Fibroblast of the conjunctiva (primary cell): ENCODE measurements at places on chromosomes 12 and 14.

- no peak for DNase-seq
Observed at GRCh38 chr12:100612606-100613005, 39.1 kb downstream of the GAS2L3 start.

DNA sequence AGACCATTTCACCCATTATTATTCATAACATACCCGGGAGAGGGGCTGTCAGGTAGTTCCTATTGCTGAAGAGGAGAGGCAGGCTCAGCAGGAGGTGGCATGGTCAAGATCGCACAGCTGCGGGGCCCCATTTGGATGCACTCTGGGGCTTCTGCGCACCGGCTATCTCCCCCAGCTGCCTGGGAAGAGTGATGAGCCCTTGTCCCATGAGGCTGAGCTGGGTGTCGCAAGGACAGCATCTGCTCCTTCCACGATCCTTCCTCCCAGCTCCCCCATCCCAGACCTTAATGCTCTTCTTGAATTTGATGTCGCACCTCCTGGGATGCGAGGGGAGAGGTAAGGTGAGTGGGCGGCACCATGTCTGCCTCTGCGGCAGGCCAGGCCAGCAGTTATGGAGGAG, 62.6 kb downstream of the SLC24A4 start:
- no peak for DNase-seq

- DNase-seq = no peak
Observed at GRCh38 chr12:22395666-22396065, 61.2 kb upstream of the ST8SIA1 start.

DNA sequence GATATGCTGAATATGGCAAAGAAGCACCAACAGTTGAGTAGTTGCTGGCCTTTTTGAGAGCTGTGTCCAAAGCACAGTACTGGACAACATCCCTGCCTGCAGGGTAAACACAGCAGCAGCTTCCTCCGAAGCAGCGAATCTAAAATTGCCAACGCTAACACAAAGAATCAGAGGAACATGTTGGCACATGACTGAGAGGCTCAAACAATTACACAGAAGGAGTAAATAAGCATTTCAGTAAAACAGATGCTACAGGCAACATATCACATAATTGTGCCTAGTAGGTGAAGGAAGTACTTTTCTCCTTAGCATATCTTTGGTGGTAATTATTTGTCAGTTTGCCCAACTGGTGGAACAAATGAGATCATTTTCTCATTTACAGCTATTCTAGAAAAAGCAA, 52.1 kb downstream of the KICS2 start:
- no peak for DNase-seq

DNA sequence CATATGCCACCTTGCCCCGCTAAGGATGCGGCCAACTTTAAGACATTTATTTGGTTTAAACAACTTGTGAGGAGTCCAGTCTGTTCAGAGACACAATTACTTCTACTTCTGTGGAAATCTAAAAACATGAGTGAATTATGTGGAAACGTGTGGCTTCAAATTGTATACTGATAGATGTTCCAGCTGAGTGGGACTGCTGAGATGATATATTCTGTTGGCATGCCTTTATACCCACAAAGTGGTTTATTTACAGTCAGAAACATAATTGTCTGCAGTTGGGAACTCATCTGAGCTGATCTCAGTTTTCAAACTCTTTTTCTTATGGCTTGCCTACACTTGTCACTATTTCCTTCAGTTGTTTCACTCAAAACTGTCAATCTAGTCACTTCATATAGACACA, 67.8 kb downstream of the FLRT2 start:
- DNase-seq = no peak

- DNase-seq = no peak
Observed at GRCh38 chr14:106222311-106222710, 695.9 kb downstream of the TMEM121 start.

- no peak for DNase-seq
Observed at GRCh38 chr12:6034596-6034995, 89.5 kb upstream of the ANO2 start.

DNA sequence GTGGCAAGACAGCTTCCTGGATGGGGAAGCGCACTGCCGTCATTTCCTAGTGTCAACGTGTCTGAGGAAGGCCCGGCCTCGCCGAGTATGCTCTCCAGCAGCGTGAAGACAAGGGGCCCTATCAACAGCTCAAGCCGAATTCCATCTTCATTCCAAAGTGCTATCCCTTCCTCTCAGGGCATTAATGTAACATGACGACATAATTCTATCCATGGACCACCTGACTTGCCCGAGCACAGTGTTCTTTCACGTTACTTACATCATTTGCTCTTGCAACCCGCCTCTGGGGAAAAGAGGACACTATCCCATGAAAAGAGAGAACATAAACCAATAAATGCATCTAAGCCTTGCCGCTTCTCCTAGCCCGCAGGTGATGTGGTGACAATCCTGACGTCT, 22.9 kb downstream of the CCDC92 start:
- no peak for DNase-seq

GRCh38 chr12:12171991-12172511, 94.8 kb downstream of the LRP6 start:
- no peak for DNase-seq

- DNase-seq = no peak
Observed at GRCh38 chr12:43776498-43776897, 17.7 kb downstream of the IRAK4 start.

DNA sequence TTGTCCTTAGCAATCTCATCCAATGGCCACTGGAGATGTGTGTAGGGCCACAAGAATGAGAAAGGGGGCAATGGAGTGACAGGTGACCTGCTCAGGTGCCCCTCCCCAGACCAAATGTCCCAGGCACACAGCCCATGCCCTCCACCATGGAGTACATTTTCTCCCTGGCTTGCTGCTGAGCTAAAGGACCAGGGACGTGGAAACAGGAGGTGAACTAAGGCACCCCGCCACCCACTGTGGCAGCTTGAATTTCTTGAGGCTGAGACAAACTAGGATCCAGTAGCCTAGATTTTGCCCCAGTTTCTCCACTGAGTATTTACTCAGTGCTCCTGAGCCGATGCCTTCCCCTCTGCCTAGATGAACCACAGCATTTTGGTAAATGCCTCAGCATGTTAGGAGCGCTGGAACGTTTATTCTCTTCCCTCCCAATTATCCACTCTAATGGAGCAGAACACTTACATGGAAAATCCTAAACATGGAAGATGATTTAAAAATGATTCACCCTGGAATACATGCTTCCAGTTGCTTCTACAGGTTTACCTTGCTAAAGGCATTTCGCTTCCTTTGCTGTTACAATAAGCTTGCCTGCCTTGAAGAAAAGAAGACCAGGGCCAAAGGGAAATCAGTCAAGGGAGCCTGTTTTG, 198.0 kb downstream of the ZFP36L1 start:
- no peak for DNase-seq

DNA sequence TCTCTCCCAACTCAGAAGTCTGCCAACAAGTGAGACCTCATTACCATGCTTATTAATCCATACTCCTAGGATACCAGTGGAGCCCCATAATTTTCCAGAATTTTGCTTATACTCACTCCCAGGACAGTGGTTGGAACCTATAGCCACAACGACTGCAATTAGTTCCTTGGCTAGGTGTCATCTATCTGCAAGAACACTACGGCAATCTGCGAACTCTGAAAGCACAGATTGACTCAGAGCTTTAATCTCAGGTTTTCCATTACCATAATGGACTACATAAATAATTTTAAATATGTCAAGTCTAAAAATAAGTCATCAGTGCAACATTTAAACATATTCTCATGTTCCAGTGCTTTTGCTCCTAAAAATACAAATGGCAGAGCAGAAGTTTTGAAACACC, 33.4 kb downstream of the TMTC3 start:
- DNase-seq = no peak

DNA sequence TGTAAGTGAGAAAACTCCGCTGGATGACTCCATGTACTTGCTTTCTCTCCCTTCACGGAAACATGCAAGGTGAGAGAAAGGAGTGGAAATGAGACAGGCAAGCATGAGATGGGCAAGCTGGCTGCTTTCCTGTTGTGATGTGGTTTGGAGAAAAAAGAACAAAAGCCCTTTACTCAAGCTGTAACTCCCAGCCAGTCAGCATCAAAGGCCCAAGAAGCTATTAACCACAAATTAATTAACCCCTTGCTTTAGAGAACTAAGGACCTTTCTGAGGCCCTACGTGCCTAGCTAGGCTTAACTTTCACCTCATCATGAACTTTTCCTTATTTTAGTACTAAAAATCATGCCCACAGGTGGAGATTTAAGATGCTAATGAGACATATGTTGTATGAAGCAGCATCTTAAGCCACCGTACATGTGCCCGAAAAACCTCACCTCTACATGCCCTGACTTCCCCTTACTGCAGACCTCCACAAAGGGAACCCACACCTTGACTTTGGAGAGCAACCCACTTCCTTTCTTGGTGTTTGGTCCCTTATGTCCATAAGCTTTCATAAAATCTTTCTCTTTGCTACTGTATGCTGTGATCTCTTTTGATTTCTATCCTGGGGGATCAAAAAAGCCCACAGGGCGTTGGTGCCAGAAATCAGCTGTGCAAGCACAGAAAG, 87.0 kb downstream of the GALNT8 start:
- DNase-seq = no peak

GRCh38 chr12:27498761-27499160, 25.2 kb upstream of the PPFIBP1 start:
- no peak for DNase-seq

GRCh38 chr14:73755434-73756014, 41.3 kb upstream of the PNMA1 start:
- DNase-seq = no peak
